ENCODE measurements at places on chromosomes 5 and 9. TPM values are rescaled to one million over a fixed set of nuclear protein-coding genes. Genes with fewer than 3 reads are reported as not detected.

The ITGA2 gene
- polyA plus RNA-seq = 0.47 TPM

DNA sequence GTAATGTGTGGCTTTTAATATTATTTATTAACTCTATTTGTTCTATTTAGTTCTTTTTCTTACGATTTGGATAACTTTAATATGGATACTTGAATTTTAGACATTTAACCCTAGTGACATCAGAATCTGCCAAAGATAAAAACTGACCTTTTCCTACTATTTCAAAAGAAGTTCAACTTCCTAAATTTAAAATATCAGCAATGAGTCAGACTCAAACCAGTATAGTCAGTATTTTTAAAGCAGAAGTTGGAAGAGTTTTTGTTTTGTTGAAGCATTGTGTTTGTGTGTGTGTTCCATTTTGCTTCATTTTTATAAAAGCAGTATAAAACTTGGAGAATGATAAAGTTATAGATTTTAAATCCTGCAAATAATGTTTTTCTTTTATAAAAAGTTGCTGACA lies 251.8 kb upstream of the RASA1 start:
- H3K4me1 ChIP-seq = peaks cover 16% of the 10 kb centered on the region
- no peak for DNase-seq
- H3K36me3 ChIP-seq = no peaks in the 10 kb centered on the region
- no peaks in the 10 kb centered on the region for H3K27me3 ChIP-seq

GRCh38 chr9:96423322-96423984 lies 5.3 kb upstream of the ZNF367 start:
- no peak overlapping the region for H3K4me3 ChIP-seq
- no peaks in the 10 kb centered on the region for H3K27me3 ChIP-seq
- no peak overlapping the region for H3K27ac ChIP-seq
- peaks cover 19% of the 10 kb centered on the region for H3K4me1 ChIP-seq
- no peaks in the 10 kb centered on the region for H3K36me3 ChIP-seq

DNA sequence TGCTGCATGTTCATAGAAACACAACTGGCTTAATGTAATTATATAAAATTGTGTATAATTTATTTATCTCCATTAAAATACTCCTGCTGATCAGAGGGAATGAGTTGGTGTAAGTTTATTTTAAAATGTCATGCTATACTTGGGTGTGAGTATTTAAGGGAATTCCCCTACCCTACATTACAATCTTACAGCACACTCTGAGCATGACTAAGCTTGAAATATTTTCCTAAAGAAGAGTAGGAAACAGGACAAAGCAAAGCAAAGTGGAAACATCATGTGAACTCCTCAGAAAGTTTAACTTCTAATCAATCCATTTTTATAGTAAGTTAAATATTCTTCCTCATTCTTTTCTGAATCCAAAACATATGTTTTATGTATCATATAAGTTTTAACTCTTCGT lies 1271.3 kb downstream of the EFNA5 start:
- no peak overlapping the region for H3K27ac ChIP-seq
- no peaks in the 10 kb centered on the region for H3K36me3 ChIP-seq
- H3K4me3 ChIP-seq = no peak overlapping the region
- DNase-seq = no peak
- H3K27me3 ChIP-seq = no peaks in the 10 kb centered on the region
- no peaks in the 10 kb centered on the region for H3K4me1 ChIP-seq

The WNK2 gene
- not detected for polyA plus RNA-seq

The ALDH1A1 gene
- polyA plus RNA-seq = not detected

GRCh38 chr9:20623748-20624124 lies 1.4 kb upstream of the MLLT3 start:
- H3K36me3 ChIP-seq = no peaks in the 10 kb centered on the region
- H3K4me3 ChIP-seq = peak overlapping the region; percentile 93
- DNase-seq = no peak
- H3K4me1 ChIP-seq = peaks cover 29% of the 10 kb centered on the region
- peak overlapping the region; percentile 69 for H3K27ac ChIP-seq
- H3K27me3 ChIP-seq = no peaks in the 10 kb centered on the region
